ENCODE measurements at places on chromosomes 5 and 9. TPM values are rescaled to one million over a fixed set of nuclear protein-coding genes. Genes with fewer than 3 reads are reported as not detected.

DNA sequence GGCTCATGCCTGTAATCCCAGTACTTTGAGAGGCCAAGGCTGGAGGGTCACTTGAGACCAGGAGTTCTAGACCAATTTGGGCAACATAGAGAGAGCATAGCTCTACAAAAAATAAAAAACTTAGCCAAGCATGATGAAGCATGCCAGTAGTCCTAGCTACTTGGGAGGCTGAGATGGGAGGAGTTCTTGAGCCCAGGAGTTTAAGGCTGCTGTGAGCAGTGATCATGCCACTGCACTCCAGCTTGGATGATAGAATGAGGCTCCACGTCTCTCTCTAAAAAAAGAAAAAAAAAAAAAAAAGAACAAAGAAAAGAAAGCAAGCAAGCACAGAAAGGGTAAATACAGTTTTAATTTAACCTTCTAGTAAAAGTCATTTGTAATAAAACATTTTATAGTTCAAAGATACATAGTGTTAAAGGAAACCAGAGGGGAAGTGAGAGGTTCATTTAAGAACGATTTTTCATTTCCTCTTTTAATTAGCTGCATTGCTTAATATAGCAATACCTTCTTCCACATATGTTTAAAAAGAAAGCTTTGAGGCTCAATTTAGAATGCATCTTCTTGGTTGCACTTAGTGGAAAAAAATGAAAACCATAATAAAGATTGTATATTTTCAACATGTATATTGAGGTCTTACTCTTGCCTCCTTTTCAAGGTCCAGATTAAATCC, 14.9 kb downstream of the GAPT start:
- DNase-seq: no peak

GRCh38 chr9:109974918-109975276, 194.9 kb downstream of the PALM2AKAP2 start:
- no peak for DNase-seq

FAM153A gene
- 92.7 TPM for total RNA-seq

DNA sequence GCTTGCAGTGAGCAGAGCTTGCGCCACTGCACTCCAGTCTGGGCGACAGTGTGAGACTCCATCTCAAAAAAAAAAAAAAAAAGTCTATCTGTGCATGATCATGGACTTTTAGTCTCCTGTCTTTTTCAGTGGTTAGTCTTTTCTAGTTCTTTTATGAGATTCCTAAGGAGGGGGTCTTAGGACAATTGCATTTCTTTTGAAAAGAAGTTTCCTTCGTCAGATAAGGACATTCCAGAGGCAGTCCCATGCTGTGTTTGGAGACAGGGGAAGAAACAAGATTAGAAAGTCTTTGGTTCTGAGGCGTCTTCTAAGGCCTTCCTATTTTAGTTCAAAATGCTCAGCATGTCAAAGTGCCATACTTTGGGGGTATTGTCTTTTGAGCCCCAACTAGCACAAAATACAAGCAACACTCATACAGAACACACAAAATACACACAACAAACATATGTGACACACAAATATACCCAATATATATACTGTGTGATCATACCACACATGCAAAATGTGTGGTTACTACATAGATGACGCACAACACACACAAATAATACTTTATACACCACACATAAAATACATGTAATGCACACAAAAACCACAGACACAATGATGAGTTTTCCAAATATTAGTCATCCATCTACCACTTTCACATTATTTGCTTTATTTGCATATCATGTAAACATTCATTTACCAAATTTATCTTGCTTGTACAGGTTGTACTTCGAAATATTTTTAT, 394.5 kb downstream of the SPATA31D1 start:
- no peak for DNase-seq

IL4 gene
- total RNA-seq: not detected

Measured in CD4-positive, alpha-beta memory T cell (primary cell).